ENCODE measurements at places on chromosomes 12 and 14.

DNA sequence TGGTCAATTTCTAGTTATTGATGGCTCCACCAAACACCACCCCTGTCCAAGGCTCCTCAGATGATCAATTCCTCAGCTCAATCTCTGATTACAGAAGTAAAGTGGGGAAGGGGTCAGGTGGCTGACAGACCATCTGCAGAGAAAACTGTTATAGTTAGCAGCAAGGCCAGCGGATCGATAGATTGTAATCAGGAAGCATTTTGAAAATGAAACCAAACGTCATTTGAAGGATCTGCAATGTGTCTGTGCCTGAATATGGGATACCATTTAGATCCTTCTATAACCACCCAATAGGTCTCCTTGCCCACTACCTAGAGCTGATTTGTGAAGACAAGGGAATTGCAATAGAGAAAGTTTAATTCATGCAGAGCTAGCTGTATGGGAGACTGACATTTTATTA is 11.6 kb downstream of the HCAR2 start:
- no peak for DNase-seq

DNA sequence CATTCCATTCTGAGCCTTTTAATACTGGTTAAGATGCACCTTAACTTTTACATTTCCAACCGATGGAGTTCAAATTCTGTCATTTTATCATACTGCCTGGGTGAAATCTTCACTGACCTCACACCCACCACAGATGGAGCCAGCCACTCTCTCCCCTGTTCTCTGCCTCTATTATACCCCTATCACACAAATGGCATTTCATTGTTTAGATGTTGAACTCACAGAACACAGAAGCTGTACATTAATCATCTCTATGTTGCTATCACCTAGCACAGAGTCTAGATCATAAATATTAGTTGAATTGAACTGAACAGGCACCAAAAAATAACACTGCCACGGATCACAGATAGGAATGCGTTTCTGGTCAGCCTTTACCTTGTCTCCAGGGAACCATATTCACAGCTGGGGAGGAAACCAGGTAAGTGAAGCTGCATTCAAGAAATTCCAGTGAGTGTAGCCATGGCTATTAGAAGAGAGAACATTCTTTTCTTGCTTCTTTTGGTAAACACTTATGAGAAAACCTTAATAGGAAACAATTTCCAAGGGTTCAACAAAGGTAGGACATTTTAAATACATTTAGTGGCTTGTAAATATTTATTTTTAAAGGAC is 194.9 kb upstream of the RMST start:
- DNase-seq: no peak

GRCh38 chr14:100533656-100534485 is 53.3 kb downstream of the BEGAIN start:
- no peak for DNase-seq

DNA sequence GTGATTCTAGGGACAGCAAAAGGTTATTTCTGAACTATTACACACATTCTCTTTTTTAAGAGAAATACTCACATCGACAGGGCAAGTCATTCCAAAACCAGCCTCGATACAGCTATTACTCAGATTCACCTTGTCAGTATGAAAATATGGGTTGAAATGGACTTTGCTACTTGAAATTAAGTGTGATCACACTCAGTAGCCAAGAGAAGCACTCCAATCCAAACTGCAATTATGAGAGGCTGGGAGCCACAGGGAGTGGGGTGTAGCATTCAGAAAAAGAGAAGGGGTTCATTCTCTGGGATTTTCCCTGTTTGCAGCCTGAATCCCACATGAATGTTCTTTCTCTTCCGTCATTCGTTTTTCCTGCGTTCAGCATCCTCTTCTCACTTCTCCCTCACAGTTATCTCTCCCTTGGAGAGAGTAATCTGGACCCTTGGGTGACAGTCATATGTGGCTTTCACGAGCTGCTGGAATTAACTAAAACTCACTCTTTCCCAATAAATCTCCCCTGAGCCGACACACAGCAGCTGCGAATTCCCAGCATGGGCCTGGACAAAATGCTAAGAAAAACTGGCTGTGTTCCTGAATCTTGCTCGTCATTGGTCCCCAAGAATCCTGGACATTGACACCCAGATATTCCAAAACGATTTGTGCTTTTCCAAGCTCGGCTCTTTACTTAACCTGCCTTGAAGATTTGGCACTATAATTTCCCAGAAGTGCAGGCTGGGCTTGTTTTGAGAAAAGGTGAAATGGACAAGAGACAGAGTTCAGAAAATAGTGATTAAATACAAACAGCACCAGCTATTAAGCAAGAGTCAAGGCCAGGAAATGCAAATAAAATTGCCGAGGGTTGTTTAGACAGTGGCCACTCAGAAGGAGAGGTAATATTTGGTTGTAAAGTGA is 199.5 kb upstream of the PLEKHG7 start:
- DNase-seq: no peak

GRCh38 chr12:117059156-117059555 is 40.1 kb downstream of the TESC start:
- no peak for DNase-seq

DNA sequence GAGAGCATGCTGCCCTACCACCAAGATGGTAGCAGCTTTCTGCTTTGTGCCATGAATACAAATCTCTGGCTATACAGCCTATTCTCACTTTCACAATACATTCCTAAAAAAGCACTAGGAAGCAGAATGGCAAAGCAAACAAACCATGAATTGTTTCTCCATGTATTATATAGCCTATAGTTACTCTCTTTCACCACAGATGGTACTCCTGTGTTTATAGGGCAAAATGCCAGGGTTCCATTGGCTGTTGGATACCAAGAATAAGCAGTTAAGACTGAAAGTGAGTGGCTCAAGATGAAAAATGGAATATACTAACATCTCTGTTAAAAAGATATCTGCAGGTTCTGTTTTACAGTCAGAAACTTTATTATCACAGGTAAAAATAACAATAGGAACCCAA is 11.1 kb downstream of the ARF3 start:
- DNase-seq: no peak

GRCh38 chr14:67137744-67138371 is 51.4 kb upstream of the GARIN2 start:
- no peak for DNase-seq

GRCh38 chr12:82015623-82016347 is 256.6 kb upstream of the PPFIA2 start:
- DNase-seq: no peak

GRCh38 chr14:77257700-77258099 is 13.3 kb downstream of the NGB start:
- no peak for DNase-seq

GRCh38 chr12:120247621-120248030 is 17.9 kb downstream of the PXN start:
- DNase-seq: no peak

GRCh38 chr12:52598966-52599365 is 2.3 kb downstream of the KRT72 start:
- no peak for DNase-seq

DNA sequence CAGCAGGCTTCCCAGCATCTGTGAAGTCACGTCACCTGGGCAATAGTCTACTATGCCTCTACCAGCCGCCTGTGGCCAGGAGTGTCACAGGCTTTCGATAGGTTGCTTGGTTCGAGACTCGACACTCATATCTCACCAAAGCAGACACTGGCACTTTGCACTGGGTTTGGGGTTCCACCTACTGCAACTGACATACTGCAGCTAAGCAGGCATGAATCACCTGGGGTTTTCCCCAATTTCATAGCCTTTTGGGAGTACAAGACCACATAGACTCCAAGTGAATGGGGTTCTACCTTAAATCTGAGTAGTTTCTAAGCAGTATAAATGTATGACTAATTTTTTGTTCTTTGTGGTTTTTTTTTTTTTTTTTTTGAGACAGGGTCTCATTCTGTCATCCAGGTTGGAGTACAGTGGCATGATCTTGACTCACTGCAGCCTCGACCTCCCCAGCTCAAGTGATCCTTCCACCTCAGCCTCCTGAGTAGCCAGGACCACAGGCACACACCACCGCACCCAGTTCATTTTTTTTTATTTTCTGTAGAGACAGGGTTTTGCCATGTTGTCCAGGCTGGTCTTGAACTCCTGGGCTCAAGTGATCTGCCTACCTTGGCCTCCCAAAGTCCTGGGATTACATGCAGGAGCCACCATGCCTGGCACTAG is 32.1 kb downstream of the DMAC2L start:
- no peak for DNase-seq

GRCh38 chr14:68569970-68570409 is 222.9 kb downstream of the ZFP36L1 start:
- no peak for DNase-seq

- no peak for DNase-seq
Measured at GRCh38 chr12:65184176-65184857, 14.9 kb downstream of the LEMD3 start.

DNA sequence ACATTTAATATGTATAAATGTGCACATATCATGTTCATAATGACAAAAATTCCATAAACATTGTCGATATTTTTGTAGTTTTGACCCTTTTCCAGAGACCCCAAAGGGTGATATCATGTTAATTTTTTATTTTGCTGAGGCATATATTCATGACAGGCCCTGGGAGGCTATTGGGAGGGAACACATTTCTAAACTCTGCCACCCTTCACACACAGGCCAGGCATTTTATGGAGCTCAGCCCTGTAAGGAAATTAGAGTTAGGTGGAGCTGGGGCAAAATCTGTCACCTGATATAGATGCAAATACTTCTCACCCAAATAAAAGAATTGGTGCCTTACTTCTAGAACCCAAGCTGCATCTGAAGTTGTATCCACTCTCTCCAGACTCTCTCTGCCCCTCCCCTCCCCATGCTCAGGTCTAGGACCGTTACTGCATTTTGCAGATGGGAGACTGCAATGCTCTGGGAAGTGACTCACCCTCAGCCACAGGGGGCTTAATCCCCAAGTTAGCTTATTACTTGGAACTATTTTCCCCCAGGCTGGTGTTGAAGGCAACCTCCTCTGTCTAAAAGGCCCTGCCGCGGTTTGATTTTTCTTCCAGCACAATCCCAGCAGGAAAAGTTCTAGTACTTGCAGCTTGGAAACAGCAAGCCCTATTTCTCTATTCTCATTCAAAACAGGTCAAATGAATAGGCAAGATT is 238.9 kb downstream of the EMP1 start:
- DNase-seq: no peak

Data from amygdala (tissue), 56 donors.